ENCODE measurements at places on chromosomes 2 and 18. TPM values are rescaled to one million over a fixed set of nuclear protein-coding genes. Genes with fewer than 3 reads are reported as not detected.

The FANCL gene
- 111 TPM for polyA plus RNA-seq

The DYTN gene
- not detected for polyA plus RNA-seq

The WDR54 gene
- 36.6 TPM for polyA plus RNA-seq

The FAM110C gene
- polyA plus RNA-seq: 5.1 TPM

The NYAP2 gene
- polyA plus RNA-seq: 0.04 TPM

The C2orf15 gene
- polyA plus RNA-seq: 7.8 TPM

DNA sequence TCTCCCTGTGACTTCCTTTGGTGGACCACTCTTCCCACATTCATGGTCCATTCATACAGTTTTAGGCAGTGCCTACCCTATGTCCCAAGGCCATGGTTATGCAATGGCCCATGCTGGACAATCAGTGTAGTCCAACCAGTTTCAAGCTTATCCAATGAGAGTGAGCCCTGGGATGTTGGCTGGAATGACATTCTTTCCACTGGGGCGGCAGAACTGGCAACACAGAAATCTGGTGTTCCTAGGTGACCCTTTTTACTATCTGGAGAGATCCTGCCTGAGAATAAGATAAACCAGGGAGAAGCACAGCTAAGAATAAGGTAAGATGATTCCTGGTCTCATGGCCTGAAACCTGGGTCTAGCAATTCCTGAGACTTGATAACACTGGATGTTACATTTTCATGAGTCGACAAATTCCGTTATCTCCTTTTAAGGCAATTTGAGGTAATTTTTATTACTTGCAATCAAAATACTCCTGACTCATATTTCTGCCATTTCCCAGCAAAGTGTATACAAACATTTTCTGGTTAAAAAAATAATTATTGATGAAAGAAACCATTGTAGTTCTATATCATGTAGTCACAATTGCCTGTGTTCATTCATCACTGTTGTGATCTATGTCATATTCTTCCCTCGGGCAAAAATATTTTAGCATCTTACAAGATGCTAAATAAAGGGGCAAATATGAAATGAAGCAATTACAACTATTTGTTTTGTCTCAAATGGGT is 271.5 kb upstream of the LYPD1 start:
- no peak for DNase-seq

DNA sequence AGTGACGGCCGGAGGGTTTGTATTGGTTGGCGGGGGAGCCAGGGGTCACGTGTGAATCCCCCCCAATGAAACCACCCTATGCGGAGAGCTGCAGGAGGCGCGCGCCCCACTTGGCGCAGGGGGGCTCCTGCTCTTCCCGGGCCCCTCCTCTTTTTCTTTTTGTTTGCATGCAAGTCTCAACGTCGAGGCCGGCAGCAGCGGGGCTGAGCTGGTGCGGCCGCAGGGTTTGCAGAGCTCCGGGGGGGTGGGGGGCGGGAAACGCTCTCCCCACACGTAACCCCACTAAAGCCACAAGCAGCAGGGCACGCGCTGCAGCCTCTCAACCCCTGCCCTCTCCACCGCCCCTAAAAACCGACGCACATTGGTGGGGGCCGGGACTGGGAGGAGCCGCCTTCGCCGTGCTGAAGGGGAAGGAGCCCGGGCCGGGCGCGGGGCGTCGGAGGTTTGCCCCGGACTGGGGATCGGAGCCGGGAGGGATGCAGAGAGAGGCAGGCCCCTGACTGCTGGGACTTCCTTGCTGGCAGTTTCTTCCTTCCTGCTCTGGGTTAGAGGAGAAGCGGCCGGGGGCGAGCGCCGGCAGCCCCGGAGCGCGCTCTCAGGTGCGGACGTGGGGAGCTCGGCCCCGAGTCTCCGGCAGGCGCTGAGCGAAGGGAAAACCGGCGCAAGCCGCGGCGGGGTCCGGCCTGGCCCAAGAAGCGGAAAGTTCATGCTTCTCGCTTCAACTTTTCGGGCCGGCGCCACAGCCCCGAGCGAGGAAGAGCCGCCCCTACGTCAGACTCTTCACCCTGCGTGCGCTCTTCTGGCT is 864 bp downstream of the LBH start:
- DNase-seq: peak; percentile 66

DNA sequence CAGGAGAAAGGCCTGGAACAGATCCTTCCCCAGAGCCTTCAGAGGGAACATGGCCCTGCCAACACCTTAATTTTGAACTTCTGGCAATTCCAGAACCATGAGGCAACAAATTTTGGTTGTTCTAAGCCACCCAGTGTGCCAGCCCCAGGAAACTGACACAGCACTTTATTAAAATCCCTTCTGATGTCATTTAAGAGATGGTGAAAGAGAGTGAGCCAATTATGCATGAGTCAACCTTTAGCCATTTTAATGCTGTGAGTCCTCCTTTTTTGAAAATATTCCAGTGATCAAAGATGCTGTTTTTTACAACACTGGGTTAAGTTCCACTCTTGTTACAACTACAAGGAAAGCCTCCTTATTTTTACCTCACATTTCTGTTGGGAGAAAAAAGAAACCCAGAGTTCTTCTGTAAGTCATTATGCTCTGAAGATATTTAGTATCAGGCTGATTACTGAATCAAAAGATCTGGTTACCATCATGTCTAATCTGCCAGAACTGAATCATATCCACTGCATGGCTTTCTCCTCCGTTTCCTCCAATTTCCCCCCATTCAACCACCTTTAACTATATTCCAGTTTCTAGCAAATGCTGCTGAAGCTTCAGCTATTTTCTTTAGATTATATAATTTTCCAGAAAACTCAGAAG is 235.4 kb downstream of the TXNL1 start:
- no peak for DNase-seq

DNA sequence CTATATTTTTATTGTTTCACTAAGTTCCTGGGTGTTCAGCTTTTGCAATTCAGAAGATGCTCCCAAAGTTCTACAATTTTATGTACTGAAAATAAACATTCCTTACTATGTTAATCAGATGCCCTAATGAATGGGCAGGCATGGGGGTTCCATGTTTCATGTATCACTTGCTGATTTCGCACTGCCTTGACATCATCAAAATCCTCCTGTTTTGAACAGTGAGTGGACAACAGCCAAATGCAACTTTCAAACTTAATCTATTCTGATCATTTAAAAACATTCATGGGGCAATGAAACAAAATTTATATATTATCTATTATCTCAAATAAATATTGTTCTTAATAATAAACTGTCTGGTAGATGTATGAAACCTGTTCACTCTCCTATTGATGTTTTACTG is 43.2 kb downstream of the ZEB2 start:
- DNase-seq: no peak

DNA sequence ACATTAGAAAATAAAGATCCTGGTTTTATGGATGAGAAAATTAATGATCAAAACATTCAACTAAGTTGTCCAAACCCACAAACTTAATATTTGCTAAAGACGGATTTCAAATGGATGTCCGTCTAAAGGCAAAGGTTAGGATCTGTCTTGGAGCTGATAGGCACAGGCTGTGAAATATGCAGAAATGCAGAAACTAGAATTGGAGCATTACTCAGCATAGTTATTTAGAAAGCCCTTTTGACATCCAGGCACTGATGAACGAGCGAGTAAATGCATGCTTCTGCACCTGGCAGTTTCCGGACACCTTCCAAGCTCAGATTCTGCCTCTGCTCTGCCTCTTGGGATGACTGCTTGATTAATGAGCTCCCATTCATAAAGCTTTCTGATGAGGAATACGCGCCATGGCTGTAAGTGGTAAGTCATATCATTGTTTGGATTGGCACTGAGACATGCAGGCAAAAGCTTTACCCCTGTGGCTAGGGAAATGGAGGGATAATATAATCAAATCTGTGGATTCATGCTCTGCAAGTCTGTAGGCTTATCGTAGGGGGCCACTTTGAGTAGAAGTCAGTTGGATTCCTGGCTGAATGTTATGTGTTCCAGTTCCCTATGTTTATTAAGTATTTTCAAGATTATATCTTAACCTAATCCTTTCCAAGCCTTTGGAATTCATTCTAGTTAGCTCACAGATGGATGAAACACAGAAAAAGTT is 2176.3 kb upstream of the CELF4 start:
- no peak for DNase-seq

DNA sequence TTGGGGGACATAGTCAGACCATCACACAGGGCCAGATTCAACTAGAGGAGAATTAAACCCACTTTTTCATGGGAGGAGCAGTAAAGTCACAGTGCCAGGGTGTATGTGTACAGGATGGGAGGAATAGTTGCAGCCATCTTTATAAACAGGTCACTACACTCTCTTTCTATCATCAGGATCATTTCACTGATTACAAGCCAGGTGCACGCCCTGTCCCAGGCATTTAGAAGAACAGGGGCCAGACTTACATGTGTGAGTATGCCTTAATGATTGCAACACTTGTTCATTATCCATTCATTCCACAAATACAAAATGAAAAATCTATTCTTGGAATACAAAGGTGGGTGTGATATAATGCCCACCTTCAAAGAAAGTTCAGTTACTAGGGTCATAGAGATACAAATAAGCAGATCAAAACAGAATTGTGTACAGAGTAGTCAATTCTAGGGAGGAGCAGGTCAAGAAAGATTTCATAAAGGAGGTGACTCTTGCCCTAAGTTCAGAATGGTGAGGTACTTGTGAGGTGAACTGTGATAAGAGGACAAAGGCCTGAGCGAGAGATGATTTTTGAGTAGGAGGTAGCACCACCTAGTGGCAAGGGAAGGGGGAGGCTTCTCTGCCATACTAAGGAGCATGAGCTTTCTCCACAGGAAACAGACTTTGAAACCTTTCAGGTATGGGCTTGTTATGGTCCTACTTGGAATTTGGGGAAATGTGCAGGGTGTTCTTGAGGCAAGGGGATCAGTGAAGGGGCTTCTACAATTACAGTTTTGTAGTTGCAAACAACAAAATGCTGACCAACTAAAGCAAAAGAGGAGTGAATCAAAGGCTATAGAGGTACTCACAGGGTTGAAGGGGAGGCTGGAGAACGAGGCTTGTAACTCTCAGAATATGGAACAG is 156.3 kb downstream of the SUCLG1 start:
- peak; percentile 35 for DNase-seq

DNA sequence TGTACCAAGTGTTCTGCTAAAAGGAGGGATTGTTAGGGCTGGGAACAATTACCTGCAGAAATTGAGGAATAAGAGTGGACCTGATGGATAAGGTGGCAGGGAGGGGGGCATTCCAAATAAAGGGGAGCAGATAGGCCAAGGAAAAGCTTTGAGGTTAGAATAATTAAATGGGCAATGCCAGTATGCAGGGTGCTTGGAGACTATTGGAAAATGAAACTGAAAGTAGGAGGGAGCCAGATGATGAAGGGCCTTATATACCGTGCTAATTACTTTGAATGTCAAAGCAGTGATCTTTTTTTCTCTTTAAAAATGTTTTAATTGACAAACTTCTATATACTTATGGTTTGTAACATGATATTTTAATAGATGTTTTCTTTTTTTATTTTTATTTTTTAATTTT is 42.9 kb downstream of the MMADHC start:
- DNase-seq: no peak

DNA sequence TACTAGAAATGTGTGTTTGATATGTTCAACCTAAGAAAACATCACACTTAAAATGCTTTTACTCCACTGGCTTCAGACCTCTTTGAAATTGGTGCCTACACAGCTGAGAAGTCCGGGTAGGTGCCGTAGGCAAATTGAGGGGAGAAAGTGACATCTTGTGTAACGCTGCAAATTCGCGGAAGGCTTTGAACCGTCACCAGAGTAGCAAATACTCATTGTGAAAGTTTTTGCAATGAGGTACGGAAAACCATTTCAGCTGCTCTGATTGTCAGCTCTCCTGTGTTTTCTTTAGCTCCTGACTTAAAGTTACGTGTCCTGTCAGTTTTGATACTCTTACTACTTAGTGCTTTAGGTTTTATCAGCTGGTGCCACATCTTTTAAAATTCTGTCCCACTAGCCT is 224.5 kb downstream of the FAM210A start:
- DNase-seq: no peak

DNA sequence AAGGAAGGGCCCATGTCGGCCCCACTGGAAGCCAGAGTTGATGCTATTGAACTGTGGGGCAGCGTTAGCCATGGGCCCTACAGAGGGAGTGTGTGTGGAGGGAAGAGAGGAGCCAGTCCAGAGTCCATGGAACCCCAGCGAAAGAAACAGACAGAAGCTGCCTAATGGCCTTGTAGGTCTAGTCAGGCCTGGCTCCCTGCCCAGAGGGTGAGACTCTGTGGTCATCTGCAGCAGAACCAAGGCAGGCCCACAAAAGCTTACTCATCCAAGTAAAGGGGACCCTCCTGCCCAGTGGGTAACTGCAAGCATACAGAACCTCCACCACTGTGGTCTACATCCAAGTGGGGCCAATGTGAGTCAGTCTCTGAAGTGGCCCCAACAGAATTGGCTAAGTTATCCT is 439.8 kb downstream of the TGIF1 start:
- DNase-seq: no peak

DNA sequence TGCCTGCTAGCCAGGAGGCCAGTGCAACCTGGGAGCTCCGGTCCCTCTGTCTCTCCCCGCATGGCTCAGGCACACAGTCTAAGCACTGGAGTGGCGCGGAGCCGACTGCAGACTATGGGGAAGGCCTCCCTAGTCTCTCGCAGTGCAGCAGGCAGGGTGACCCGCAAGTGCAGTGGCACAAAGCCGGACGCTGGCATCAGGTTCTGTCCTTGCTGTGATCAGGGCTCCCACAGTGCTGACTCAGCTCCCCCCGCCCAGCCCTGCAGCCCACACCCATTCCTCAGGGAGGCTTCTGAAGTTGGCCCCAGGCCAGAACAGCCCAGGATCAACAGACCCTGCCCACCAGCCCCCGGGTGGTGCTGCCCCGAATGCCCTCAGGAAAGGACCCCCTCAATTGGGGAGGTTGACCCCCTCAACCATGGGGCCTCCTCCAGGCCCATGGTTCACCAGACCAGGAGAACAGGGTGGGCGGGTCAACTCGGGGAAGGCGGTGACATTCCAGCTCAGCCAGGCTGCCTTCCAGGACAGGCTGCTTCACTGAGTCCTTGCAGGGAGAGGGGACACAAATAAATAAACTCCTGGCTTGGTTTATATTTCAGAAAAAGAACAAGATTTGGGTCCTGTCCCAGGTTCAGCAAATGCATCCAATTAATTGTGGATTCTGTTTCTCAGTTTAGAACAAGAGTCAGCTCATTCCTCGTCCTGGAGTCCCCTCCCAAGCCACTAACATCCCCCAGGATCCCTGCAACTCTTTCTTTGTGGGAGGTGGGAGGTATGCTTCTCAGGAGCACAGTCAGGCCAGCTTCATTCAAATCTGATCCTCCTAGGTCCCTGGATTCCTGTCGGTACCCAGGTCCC is 12.2 kb downstream of the BIN1 start:
- peak; percentile 68 for DNase-seq

All from left lung (tissue), 14 donors.